Stimulated activated CD4-positive, alpha-beta T cell treated with anti-CD3 and anti-CD28 coated beads, Interleukin-1b, Interleukin-23, amount 100 ng/mL, for 1 hour (primary cell): ENCODE measurements at places on chromosomes 6 and 20.

GRCh38 chr6:153727885-153728284 is 311.2 kb upstream of the OPRM1 start:
- DNase-seq = no peak

DNA sequence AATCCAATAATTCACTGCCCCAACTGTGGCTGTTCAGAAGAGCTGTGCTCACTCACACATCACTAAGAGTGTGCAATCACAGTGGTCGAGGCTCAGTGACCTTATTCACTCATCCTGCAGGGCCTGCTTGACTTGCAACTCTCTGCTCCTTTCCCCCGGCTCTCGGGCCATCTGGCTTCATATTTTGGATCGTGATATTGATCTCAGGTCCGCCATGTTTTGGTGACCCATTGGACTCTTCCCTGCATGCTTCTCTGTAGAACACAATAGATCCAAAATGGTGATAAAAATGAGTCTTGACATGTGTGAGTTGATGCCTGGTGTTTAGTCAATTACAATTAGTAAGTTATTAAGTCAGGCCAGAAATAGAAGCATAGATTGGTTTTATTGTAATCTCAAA is 313.9 kb upstream of the SOX4 start:
- no peak for DNase-seq

GRCh38 chr6:140909625-140910024 is 1223.1 kb upstream of the GJE1 start:
- no peak for DNase-seq

DNA sequence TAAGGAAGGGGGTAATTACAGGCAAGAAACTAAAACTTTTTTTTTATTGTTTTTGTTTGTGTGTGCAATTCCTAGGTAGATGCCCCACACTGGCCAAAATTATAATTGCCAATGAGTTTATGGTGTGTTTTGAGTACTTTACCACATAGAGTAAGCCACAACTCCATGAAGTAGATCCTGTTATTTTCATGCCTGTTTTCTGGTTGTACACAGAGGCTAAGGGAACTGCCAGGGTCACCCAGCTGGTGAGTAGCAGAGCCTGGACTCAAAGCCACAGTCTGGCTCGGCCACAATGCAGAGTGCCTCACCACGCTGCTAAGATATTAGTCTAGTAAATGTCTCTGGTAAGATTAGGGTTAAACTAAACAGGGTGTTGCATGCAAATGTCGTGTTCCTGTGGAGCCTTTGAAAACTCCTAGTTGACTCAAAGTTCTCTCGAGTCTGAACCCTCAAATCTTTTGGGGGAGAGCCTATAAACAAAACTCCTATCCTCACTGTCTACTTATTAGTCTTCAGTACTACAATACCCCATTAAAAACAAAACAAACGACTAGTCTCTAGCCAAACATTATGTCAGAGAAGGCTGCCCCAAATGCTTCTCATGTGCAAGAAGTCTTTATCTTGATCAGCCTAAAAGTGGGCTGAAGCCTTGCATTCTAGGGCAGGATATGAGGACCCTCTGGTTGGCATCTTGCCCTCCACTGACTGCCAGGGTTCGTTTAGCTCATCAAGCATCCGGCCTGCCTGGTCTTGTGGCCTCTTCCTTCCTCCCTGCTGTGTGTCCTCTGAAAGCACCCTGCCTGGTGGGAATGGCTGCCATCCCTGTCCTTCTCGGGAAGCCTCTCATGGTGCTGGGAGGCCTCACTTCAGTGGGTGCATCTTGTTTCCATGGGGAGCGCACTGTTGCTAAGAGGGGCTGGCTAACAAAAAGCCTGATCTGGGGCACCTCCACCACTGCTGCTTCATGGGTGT is 4.2 kb downstream of the DUSP22 start:
- DNase-seq = no peak

GRCh38 chr6:11307226-11307625 is 74.8 kb upstream of the NEDD9 start:
- DNase-seq = no peak

- no peak for DNase-seq
These were observed 415.1 kb upstream of the MARCKS start for GRCh38 chr6:113442040-113442439.

GRCh38 chr6:25404693-25405169 is 125.6 kb downstream of the CARMIL1 start:
- DNase-seq = no peak

GRCh38 chr20:45254383-45255262 is at the start of gene SLPI:
SLPI (minus strand) TSS chr20:45254564; CDS start chr20:45254543, 21 bp downstream.
- DNase-seq = no peak

DNA sequence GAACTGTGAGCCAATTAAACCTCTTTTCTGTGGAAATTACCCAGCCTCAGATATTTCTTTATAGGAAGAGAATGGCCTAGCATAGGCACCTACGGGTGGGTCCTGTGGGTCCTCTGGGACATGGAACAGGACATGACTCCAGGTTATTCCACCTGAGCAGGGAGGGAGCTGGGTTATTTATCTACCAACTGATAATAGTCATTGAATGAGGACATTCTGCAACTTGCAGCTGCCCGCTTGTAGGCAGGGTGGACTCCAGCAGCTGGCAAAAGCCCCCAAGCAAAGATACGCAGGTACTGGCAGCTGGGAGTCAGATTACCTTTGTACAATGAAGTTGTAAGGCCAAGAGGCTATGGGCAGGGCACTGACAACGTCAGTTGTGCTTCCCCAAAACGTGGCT is 1.4 kb upstream of the BANF2 start:
- no peak for DNase-seq

- no peak for DNase-seq
These were observed 114.1 kb downstream of the GRM4 start for GRCh38 chr6:34031625-34032383.

- no peak for DNase-seq
These were observed 593.4 kb upstream of the CDH4 start for GRCh38 chr20:60658681-60659080.

DNA sequence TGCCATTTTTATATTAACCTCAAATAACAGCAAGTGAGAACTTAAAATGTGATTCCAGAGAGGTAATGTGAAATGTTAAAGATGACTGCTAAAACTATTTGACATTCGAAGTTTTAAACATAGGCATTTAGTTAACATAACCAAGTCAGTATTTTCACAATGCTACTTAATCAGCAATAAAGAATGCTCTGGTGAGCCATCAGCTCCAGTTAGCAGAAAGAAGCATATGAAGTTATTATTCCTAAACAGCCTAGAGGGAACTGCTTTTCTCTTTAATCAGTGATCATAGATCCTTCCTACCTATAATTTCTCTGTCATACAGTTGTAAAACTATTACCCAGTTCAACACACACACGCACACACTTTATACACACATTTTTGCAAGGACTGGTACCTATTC is 60.1 kb downstream of the MMS22L start:
- no peak for DNase-seq
